ENCODE measurements at places on chromosomes 2 and 18.

- DNase-seq, result no peak
These were observed 639.3 kb downstream of the ADCYAP1 start for GRCh38 chr18:1544016-1544415.

GRCh38 chr2:72794572-72794971, 31.3 kb downstream of the EXOC6B start:
- DNase-seq, result no peak

DNA sequence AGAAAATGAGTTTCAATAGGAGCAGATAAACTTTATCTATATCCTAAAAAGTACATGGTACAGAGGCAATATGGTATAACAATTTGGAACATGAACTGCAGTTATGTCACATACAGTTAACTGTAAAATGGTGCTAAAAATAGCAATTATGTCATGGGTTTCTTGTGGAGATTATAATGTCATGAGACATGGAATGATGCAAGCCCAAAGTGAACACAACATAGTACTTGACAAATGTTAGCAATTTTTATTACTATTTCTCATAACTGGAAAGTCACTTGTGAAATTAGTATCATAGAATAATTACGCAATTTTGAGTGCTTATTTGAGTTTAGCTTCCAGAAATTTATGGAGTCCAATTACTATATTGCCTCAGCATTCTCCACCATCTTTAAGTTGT, 1263.4 kb downstream of the DSC3 start:
- no peak for DNase-seq

DNA sequence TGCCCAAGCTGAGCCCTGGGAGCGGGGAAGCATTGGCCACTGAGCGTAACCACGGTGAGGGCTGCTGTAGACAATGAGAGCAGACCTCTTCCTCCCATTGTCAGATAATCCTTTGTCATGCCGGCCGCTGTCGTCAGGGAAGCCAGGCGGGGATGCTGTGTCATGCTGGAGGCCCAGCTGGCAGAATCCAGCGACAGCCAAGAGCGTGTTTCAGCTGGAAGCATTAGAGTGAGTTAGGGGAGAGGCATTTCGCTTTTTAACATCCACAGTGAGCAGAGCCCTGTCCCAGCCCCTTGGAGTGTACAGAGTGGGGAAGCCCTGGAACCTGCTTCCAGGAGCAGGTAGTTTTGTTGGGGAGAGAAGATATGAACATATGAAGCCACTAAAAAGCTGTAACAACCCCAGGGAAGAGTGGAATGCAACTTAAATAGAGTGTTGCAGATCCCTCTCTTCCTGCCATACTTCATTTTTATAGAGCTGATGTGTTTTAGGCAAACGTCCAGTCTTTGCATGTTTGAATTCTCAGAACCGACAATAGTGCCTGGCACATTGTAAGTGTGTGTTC, 7.0 kb downstream of the CTIF start:
- no peak for DNase-seq

DNA sequence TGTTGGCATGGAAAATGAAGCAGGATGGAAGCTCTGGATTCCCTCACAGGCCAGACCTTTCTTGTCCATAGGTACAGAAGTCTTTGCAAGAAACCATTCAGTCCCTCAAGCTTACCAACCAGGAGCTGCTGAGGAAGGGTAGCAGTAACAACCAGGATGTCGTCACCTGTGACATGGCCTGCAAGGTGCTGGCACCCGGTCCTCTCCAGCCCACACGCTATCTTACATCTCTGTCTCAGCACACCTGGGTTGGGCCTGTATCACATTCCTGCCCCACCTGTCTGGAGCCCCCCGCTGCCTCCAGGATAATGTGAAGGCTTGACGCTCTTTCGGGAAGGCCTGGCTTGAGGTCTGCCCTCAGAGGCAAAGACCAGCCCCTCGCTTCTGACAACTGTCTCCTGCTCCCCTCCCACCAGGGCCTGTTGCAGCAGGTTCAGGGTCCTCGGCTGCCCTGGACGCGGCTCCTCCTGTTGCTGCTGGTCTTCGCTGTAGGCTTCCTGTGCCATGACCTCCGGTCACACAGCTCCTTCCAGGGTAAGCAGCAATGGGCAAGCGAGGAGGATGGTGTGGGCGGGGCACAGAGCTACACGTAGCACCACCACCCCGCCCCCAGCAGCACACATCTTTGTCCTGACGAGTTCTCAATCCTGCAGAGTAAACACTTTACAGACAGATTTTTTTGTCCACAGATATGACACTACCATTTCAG, 6.0 kb downstream of the TMEM214 start:
- no peak for DNase-seq

- DNase-seq, result no peak
These were observed 18.1 kb upstream of the ROCK1 start for GRCh38 chr18:21129566-21130216.

GRCh38 chr2:145190031-145190703, 670.2 kb upstream of the ZEB2 start:
- DNase-seq, result no peak

GRCh38 chr2:84749442-84749841, 131.4 kb downstream of the TRABD2A start:
- DNase-seq, result no peak

- DNase-seq, result no peak
These were observed 601.8 kb downstream of the LRP1B start for GRCh38 chr2:141528990-141529389.

DNA sequence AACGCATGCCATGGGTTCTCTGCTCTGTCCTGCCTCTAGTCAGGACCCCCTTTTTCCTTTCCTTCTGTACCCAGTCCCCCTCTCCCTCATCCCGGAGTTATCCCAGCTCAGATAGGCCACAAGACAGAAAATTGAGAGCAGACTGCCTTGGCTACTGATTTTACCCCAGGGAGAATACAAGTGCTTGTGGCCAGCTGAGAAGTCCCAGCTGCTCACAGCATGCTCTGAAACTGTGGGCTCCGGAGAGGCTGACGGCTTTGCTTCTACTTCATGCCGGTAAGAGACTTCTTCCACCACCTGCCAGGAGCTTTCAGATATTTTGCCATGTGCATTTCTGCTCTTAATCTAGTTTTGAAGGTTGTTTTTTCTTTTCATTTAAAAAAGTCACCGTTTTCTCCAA, 20.0 kb upstream of the SIX2 start:
- no peak for DNase-seq

DNA sequence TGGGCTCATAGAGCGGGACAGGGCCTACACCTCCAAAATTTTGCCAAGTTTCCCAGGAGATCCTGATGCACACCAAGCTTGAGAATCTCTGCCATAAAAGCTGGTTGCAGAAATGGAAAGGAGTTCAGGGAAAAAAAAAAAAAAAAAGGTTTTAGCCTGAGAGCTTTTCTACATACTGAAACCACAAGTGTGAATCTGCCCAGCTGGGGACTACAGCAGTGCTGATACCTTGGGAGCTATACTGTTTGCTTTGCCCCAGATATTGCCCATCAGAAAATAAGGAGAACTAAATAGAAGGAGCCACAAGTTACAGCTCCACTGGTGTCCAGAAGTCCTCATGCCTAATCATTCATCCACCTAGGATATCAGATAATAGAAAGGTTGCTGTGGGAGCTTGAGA, 38.4 kb upstream of the NCKAP5 start:
- no peak for DNase-seq

GRCh38 chr2:238971318-238972145, 123.6 kb downstream of the TWIST2 start:
- no peak for DNase-seq

DNA sequence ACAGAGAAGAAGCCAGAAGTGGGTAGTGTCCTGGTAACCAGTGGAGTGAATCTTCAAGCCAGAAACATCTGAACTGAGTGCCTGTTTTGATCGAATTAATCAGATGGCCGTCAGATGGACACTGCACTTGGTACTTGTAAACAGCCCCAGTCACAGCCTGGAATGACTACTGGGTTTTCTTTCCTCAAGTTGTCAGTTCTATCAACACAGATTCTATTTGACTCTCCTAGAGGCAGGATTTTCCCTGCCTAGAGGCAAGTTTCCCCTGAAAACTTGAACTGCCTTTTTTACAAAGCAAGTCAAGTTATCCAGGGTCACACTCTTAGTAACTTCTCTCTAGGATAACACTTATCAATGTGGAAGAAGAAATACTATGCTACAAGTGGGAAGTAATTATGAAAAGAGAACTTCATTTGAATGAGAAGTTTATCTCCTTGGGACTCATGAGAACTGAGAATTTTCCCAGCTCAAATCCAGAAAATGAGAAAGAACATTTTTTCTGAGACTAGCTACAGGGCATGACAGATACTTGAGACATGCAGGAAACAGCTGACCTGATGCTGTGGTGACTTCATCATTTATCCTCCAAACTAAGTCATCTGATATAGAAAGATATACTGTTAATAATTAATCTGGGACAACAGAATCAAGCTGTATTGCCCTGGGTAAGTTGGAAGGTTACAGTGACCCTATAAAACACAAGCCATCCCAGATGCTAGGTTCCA, 36.0 kb downstream of the SULT1C2 start:
- no peak for DNase-seq

GRCh38 chr2:8545695-8546611, 135.9 kb upstream of the ID2 start:
- DNase-seq, result no peak

DNA sequence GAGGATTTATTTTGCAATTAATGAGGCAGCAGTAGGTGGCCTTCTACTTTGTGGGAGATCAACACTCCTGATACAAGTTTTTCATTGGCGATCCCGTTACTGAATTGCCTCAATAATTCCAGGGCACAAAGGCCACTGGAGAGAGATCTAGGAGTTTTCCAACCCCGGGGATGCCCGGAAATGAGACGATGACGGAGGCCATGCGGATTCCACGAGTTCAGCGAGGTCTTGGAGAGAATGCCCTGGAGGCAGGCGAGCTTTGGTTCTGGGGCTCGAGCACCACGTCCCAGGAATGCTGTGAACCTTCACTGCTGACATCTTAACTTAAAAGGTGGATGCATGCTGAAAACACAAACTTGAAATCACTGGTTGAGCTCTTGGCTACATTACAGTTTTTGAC, 74.2 kb downstream of the LDLRAD4 start:
- DNase-seq, result no peak

GRCh38 chr2:233336541-233336940, 17.8 kb upstream of the DGKD start:
- no peak for DNase-seq

- DNase-seq, result no peak
These were observed 45.3 kb downstream of the FRZB start for GRCh38 chr2:182821182-182821581.
